ENCODE measurements at places on chromosomes 5 and 9.

GRCh38 chr5:95667061-95667618, 15.7 kb downstream of the SPATA9 start:
- no peak for DNase-seq

DNA sequence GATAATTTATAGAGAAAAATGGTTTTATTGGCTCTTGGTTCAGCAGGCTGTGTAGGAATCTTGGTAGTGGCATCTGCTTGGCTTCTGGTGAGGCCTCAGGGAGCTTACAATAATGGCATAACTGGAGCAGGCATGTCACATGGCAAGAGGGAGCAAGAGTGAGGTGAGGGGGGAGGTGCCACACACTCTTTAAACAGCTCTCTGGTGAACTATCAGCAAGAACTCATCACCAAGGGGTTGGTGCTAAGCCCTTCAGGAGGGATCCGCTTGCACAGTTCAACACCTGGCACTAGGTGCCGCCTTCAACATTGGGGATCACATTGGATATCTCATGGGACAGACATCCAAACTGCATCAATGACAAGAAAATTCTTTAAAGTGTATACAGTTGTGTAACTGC, 10.5 kb downstream of the GPBP1 start:
- DNase-seq: no peak

GRCh38 chr5:34604119-34604675, 51.9 kb upstream of the RAI14 start:
- no peak for DNase-seq

GRCh38 chr9:134314950-134315715, 11.1 kb upstream of the RXRA start:
- DNase-seq: no peak

GRCh38 chr9:69090140-69090750, 54.7 kb downstream of the FXN start:
- no peak for DNase-seq

DNA sequence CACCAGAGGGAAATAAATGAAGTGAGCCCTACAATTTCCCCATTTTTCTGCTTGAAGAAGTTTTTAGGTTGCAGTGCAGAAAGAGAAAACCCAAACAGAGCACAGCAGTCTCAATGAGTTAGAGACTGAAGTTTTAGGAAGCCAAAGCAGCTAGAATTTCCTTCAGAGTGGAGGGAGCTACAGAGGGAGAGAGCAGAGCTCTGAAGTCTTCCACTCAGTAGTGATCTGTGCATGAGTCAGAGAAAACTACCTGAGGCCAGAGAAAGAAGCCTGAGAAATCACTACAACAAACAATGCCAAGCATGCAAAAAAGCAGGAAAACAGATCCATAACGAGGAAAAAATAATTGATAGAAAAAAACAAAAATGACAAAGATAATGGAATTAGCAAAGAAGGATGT, 17.9 kb upstream of the NDUFB6 start:
- DNase-seq: no peak

DNA sequence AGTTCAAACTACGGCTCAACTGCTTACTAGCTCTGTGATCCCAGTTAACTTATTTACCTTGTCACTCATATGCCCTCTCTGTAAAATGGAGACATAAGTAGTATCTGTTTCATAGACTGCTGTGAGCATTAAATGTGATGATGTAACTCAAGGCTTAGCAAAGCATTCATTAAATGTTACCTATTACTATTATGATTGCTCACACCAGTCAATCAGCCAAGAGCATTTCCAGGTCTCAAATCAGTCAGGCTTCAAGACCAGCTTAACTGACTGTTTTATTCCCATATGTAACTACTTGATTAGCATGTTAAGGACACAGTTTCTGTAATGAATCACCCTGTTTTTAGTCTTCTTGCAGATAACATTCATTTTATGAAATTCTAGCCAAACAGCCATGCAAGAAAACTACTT, 413.3 kb downstream of the MLLT3 start:
- no peak for DNase-seq

DNA sequence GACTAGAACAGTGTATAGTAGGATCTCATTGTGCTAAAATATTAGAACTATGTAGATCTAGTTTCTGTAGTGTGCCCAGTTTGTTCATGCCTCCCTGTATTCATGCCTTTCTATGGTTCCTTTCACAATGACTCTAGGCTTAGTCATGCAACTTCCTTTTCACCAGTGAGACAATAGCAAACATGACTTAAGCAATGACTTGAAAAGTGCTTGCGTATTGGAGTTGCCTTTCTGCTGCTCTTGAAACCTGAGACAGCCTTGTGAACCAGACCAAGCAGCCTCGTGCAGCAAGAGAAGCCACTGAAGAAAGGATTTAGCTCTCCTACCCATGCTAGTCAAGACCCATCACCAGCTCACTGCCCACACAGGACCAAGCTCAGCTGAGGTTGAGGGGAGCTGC, 294.5 kb upstream of the TAS2R1 start:
- no peak for DNase-seq

DNA sequence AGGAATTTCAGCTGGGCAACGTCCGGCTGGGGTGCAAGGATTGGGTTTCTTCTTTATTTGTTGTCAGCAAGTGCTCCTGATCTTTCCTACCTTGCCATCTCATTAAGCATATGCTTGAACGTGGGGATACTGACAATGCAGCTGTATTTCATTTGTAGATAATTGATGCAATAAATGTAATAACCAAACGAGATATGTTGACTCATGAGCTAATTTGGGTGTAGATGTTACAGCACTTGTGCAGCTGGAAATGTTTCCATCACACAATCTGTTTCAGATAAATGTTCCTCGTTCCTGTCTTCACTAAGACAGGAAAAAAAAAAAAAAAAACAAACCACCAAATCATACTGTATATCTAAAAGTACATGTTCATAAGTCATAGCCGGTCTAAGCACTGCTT, 123.8 kb downstream of the DMRT2 start:
- no peak for DNase-seq

DNA sequence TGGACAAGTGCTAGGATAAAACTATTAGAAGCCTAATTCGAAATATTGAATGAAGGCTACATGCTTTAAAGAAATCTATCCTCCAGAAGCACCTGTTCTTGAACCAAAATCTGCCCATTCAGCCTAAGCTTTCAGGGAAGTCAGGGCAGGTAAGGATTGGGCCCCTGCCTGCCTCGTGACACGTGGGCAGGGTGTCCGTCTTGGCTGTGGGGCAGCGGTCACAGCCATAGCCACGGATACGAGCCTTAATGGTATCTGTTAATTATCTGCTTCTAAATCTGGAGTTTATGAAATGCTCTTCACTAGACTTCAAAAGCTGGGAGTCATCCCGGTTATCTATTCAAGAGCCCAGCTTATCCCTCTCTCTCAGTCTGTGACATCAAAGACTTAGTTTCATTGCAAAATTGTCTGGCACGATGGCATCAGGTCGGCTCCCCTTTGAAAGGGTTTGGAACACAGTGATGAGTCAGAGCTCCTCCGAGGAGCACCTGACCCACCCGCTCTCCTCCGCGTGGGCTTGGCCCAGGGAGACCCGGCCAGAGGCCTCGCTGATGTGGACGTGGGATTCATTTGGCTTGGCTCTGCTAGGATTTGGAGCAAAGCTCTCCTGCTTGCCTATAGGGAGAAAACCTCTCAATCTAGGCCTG, 135.9 kb downstream of the MACROH2A1 start:
- DNase-seq: no peak

DNA sequence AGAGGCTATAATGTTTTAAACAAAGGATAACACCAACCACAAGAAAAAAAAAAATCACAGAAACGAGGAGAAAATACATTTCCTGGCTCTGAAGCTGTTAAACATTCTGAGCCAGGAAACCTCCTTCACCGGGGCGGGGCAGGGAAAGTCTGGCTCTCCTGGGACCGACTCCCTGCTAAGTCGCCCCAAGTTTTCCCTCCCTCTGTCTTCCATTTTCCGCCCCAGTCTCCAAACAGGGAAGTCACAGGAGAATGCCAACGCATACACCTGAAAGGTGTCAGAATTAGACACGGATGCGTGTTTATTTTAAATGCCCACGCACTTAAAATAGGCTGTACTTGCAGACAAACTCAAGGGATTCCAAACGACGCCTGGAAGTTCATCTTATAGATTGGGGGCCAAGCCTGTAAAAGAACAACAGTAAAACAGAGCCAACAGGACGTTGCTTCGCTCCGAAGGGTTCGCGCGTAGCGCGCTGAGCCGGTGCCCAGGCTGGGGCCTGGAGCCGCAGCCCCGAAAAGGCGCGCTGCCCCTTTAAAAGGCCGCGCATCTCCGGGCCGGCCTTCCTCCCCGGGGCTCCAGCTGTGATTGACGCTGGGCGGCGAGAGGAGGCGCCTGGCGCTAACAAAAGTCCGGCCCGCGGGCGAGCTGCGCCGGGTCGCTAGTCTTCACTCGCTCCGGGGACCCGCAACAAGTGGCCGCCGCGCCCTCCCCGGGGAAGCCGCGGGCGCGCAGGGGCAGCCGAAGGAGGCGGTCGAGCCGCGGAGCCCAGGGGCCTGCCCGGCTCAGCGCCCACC, at the start of gene FBXL7:
Gene FBXL7 (plus strand): TSS at position 653 of the 797 bp plus-strand sequence.
- DNase-seq: no peak

- no peak for DNase-seq
Observed at GRCh38 chr5:1405539-1406530, 39.4 kb downstream of the SLC6A3 start.

DNA sequence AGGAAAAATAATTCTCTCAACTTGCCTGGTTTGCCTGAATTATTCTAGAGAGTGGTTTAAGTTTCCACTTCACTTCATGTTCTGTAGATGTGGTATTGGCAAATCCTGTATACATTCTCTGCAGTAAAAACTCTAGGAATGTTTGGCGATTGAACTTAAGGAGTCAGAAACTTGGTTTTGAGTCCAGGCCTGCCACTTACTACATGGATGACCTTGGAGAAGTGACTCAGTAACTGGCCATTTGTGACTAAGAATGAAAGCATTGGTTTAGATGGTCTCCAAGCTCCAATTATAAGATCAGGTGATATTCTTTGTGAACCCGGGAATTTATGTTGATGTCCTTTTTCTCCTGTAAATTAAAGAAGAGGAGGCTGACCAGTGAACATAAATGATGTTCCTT, 233.8 kb downstream of the GAS1 start:
- DNase-seq: no peak

- no peak for DNase-seq
Observed at GRCh38 chr9:134549336-134549735, 92.3 kb upstream of the COL5A1 start.

GRCh38 chr5:75363726-75364495, 26.9 kb downstream of the HMGCR start:
- no peak for DNase-seq

GRCh38 chr5:1536322-1536845, 12.6 kb upstream of the LPCAT1 start:
- peak; percentile 76 for DNase-seq

- DNase-seq: no peak
Observed at GRCh38 chr5:56105511-56106291, 110.9 kb upstream of the IL6ST start.

GRCh38 chr5:54844905-54845566, 140.4 kb downstream of the ESM1 start:
- no peak for DNase-seq

DNA sequence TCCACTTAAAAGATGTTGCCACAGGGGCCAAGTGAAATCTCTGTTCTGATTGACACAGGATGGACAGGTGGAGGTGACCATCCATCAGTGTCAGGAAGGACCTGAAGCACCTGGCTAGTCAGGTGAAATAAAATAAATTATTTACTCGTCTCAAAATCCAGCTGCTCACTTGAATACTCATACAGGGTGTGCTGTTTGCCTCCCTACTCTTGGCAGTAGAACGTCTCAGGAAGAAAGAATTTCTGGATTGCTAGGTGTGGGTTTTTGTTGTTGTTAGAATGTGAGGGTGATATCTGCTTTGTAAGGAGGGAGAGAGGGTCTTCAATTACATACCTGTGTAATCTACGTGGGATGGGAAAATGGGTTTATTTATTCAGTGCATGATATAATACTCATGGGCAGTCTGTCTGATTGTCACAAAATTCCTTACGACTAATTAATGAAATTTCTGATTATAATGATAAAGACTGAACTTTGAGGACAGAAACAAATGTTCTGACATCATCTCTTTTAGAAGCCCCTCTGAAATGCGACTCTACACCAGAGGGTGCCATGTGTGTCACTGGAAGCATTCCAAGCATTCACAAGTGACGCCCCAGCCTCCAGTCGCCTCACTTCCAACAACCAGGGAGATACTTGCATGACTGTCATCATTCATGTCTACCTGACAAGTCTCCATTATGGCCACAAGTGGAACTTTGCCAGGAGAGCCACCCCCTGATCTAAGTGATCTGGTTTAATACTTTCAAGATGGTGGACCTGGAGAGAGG, 218.4 kb downstream of the GAPVD1 start:
- no peak for DNase-seq

DNA sequence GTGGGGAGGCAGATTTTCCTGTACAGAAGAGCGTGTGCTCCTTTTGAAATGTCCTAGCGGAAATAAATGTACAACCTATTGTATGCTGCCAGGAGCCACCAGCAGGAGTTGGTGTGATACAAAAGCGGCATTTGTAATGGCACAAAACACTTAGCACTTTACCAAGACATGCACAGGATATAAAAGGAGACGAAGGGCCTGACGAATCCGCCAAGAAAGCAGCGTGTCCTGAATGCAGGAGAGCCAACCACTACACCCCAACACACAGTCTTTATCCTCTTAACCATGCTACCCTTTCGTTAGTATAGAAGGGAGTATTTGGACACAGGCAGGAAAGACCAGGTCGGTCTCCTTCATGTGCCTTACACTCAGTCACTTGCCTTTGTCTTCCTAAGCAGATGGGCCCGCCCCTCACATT, 218.1 kb downstream of the TRIM32 start:
- no peak for DNase-seq

- DNase-seq: no peak
Observed at GRCh38 chr9:92769286-92769685, 4.7 kb upstream of the BICD2 start.

DNA sequence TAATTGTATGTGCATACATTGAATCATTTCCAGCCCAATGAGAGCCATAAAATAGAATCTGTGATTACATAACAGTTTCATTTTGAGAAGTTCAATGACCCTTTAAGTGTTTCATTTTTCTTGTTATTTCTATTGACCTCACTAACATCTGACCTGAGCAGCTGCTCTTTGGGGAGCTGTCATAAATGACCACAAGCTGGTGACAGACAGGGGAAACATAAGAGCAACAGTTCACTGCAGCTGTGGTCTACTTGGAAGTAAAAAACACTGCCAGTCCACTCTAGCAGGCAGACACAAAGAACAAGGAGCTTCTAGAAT, 265.4 kb downstream of the DTWD2 start:
- no peak for DNase-seq

DNA sequence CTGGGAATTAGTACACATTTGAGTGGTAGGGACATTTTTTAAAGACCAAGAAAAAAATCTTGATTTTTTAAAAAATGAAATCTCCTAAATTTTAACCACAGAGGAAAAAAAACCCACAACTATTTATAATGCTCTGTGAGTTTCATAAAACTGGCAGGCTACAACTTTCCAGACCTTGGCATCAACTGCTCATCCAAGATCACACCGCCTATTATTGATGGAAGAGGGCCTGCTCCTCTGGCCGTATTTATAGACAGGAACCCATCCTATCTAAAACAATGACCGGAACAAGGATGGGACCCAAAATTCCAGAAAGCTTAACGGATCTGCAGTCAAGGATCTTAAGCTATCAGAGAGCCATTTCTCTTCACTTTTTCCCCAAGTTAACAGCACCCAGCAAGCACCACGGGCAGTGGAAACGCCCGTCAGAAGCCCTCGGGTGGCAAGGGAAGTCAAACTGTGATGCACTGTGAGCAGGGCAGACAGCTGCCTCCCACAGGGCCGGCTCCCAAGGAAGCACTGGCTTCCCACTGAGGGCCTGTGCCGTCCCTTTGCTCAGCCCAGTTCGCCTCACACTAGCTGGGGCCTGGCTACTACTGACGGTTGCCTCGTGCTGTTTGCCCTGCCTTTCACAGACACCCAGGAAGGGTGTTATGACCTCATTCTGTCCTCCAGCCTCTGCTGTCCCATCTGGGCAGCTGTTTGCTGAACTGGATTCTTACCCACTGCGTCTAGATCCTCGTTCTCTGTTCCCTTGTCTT, 62.8 kb downstream of the CDC14B start:
- DNase-seq: no peak
